Stimulated activated CD4-positive, alpha-beta T cell treated with anti-CD3 and anti-CD28 coated beads, Interleukin-2, amount 100 ng/mL, for 24 hours (primary cell): ENCODE measurements at places on chromosomes 2 and 18.

GRCh38 chr2:207993151-207993763, 32.1 kb downstream of the PLEKHM3 start:
- DNase-seq = no peak

DNA sequence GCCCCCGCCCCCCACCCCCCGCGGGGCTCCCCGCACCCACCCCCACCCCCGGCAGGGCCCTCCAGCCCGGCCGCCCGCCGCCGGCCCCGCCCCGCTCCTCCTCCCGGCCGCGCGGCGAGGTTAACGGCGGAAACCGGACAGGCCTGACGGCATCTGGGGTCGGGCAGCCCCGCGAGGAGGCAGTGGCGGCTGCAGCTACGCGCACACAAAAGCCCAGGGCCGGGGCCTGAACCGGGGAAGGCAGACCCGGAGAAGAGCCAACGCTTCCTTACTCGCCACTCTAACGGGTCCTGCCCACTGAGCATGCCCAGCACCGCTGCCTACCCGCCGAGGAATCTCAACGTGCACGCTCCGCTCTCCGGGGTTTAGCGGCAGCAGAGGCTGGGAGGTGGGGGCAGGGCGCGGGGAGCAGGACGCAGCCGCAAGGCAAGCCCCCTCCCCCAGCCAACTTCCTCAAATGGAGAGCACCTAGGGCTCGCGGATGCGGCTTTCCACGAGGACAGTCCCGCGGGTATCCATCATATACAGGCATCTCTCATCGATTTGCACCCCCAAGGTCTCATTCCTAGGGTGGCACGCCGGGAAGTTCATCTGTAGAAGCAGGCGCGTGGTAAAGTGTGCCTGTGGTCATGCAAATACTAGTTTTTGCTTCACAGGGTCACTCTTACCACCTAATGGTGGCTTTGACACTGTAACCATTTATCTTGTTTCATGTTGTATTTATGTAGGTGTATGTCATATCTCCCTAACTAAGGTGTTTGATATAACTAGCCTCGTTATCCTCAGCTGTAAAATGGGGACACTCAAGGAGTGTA, at the start of gene MEMO1:
Gene MEMO1, minus strand, starts transcription at position 339 of the 815 bp plus-strand sequence. CDS start 761 bp downstream, outside the sequence.
- DNase-seq = peak; percentile 95

- DNase-seq = no peak
These were observed 78.8 kb downstream of the VWC2L start for GRCh38 chr2:214489702-214490101.

DNA sequence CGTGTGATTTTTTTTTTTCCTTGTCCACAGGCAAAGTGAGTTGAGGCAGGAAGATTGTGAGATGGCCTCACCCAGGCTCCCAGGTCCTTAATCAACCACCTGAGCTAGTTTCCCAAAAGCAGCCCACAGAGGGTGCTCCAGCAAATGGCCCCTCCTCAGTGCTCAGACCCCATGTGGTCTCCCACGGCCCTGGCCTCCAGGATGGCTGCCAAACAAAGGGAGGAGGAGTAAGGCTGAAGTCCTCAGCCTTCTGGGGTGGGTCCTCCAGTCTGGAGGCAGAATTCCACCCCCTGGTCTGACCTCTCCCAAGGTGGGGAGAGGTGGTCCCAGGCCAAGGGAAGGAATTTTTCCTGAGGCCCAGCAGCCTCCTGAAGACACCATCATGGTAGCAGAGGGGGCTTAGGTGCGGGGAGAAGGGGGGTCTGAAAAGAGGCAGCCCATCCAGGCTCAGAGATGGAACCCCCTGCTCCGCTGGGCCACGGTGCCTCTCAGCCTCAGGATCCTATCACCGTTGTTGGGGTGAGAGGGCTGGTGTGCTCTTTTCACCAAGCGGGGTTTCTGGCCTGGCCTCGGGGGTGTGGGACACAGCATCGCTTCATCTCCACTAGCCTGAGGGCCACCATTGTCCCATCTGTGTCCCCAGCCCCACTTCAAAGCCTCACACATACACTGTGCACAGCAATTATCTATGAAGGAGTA, 2.3 kb downstream of the NGEF start:
- DNase-seq = no peak

DNA sequence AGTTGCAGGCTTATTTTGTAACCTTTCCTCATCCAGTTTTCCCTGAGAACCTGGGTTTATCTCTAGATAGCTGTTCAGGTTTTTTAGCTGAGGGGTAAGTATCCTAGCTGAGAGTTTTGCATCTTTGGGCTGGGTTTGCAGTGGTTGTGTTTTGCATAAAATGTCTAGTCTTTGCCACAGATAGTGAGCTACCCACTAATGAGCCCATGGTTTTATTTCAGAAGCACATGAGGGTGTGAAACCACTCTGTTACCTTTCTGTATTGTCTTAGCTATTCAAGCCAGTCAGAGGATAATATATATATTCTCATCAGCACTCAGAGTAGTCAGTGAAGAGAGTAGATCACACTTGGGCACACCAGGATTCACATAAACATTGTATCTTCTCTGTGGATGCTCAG, 24.6 kb upstream of the TXNDC2 start:
- DNase-seq = no peak

- no peak for DNase-seq
These were observed 2.9 kb downstream of the RBM44 start for GRCh38 chr2:237801466-237801865.

GRCh38 chr18:46891742-46892214, 25.5 kb downstream of the PIAS2 start:
- DNase-seq = no peak

DNA sequence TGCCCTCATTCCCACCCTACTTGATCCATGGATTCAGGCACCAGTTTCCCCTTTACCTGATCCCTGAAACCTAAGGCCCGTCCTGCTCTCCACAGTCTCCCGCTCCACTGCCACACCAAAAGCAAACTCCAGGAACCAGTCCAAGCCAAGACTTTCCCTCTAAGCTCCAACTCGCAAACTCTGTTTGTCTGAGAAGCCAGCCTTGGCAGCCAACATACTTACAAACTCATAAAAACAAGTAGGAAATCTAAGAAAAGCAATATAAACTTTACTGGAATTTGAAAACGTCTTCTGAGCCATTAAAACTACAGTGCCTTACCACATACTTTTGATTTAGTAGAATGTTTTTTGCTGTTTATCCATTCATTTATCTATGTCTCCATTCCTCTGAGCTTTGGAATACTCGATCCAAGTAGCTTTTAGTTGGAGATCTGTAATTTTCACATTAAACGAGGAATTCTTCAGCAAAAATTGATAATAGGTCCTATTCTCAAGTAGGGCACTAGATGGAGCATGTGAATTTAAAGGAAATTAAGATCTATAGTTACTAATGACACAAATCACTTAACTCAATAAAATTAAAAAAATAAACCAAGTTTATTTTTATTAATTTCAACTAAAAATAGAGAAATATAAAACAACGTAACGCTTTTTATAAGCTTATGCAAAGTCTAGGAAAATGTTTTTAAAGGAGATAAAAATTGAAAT, 199.7 kb downstream of the MYO3B start:
- no peak for DNase-seq

DNA sequence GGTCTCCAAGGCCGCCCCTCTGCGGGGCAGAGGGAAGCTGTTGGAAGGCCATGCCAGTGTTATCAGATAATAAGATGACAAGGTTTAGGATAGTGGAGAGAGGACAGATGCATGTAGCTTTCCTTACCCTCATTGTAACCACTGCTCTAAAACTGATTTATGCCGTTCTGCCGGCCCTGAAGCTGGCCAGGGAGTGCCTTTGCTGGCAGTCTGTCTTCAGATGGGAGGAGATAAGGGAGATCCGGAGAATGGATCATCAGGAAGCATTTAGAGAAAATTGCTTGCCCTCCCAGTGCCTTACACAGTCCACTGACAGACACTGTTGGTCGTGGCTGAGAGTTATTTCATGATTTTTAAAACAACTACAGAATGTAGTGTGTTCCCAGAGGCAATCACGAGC, 35.4 kb upstream of the MYO3B start:
- no peak for DNase-seq

- no peak for DNase-seq
These were observed 311.6 kb downstream of the IRS1 start for GRCh38 chr2:226488034-226488433.
